Breast epithelium (tissue), 4 donors: ENCODE measurements at places on chromosomes 4 and X.

GRCh38 chr4:70624226-70624793, 4.2 kb upstream of the ENAM start:
- H3K4me3 ChIP-seq: no peak overlapping the region
- H3K4me1 ChIP-seq: no peaks in the 10 kb centered on the region
- H3K27me3 ChIP-seq: no peaks in the 10 kb centered on the region
- DNase-seq: no peak

DNA sequence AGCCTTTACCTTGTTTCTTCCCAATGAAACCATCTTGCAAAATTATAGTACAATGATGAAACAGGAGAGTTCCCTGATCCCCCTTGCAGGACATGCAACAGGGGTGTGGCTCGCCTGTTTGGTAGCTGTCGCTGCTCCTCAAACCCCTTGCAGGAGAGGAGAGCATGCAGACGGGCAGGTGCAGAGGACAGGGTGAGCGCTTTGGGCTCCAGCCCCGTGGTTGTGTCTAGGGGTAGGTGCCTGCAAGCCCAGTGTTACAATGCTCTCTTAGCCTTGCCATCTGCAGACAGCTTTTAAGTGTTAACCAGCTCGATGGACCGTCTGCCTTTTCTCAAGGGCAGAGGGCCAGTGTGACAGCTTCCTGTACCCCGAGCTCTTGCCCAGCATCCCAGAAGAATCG, 102.0 kb downstream of the TAB3 start:
- H3K27me3 ChIP-seq: peaks cover 3% of the 10 kb centered on the region
- H3K4me1 ChIP-seq: no peaks in the 10 kb centered on the region
- H3K27ac ChIP-seq: no peak overlapping the region

- no peak overlapping the region for H3K4me3 ChIP-seq
- no peaks in the 10 kb centered on the region for H3K4me1 ChIP-seq
- no peaks in the 10 kb centered on the region for H3K36me3 ChIP-seq
- no peaks in the 10 kb centered on the region for H3K27me3 ChIP-seq
- H3K27ac ChIP-seq: no peak overlapping the region
Measured at GRCh38 chr4:34854451-34854850, 1389.9 kb downstream of the ARAP2 start.

- H3K27me3 ChIP-seq: no peaks in the 10 kb centered on the region
- DNase-seq: no peak
- H3K4me1 ChIP-seq: no peaks in the 10 kb centered on the region
- H3K36me3 ChIP-seq: no peaks in the 10 kb centered on the region
Measured at GRCh38 chr4:61872983-61873382, 672.9 kb downstream of the ADGRL3 start.

- no peaks in the 10 kb centered on the region for H3K27me3 ChIP-seq
- H3K4me3 ChIP-seq: no peak overlapping the region
- no peak overlapping the region for H3K27ac ChIP-seq
- no peak for DNase-seq
Measured at GRCh38 chrX:97685753-97686152, 802.0 kb downstream of the RPA4 start.

DNA sequence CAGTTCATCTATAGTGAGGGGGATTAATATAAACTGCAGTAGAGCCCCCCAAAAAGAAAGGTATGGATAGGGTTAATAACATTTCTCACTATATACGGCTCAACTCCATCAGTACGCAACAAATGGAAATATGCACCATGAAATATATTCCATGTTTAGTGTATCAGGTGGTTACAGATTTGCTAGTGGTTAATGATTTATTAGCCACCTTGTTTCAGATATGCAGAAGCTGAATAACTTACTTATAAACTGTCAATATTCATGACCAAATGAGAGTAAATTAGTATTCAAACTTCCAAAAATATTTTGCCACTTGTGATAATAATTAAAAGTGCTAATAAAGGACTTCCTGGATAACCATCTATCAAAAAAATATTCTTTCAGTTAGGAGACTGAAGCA, 14.8 kb downstream of the AMTN start:
- H3K27me3 ChIP-seq: no peaks in the 10 kb centered on the region
- H3K27ac ChIP-seq: no peak overlapping the region
- H3K4me3 ChIP-seq: no peak overlapping the region
- H3K36me3 ChIP-seq: no peaks in the 10 kb centered on the region

DNA sequence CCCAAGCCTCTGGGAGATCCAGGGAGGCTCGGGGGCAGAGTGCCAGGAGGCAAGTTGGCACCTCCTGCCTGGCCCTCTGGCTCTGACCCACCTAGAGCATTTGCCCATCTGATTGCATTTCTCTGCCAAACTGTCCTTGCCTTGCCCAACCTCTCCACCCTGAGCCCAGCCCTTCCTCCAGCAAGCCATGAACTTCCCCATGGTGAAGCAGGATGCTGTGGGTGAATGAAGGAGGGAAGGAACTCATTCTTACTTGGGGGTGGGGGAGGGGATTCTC, 9.3 kb upstream of the CNGA2 start:
- no peak overlapping the region for H3K4me3 ChIP-seq
- no peak for DNase-seq
- H3K27ac ChIP-seq: no peak overlapping the region
- H3K4me1 ChIP-seq: no peaks in the 10 kb centered on the region
- H3K27me3 ChIP-seq: no peaks in the 10 kb centered on the region

DNA sequence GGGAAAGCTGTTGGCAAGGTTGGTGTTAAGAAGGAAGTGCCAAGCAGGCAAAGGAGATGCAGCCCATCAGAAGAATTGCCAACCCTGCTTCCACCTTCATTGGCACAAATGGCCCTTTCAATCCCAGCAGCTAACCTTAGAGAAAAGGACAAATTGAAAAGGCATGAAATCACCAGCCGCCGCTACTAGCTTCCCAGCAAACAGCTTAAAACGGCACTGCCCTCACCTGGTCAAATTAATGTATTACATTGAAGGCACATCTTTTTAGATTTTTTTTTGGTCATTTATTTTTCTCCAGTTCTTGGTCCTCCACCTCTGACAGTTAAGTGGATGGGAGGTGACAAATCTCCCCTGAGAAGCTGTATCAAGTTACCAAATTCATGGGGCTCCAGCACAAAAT, 51.0 kb upstream of the NHSL2 start:
- no peak for DNase-seq
- no peaks in the 10 kb centered on the region for H3K36me3 ChIP-seq
- H3K27ac ChIP-seq: no peak overlapping the region
- no peaks in the 10 kb centered on the region for H3K4me1 ChIP-seq
- no peaks in the 10 kb centered on the region for H3K27me3 ChIP-seq

GRCh38 chrX:9888953-9889470, 78.1 kb upstream of the CLDN34 start:
- no peak overlapping the region for H3K4me3 ChIP-seq
- no peaks in the 10 kb centered on the region for H3K36me3 ChIP-seq
- H3K27me3 ChIP-seq: no peaks in the 10 kb centered on the region
